Epithelial cell of umbilical artery (primary cell): ENCODE measurements at places on chromosomes 1 and 21. TPM values are rescaled to one million over a fixed set of nuclear protein-coding genes. Genes with fewer than 3 reads are reported as not detected.

The METTL18 gene
- 5.8 and 13.7 TPM in 2 replicates for total RNA-seq

The TTC24 gene
- total RNA-seq: not detected in 2 replicates

The DHX9 gene
- 173 and 212 TPM in 2 replicates for total RNA-seq

The ZNF683 gene
- not detected in 2 replicates for total RNA-seq

The LMOD1 gene
- total RNA-seq: under 0.01 and 0.15 TPM in 2 replicates

The COL8A2 gene
- under 0.01 and 0.76 TPM in 2 replicates for total RNA-seq

The KMO gene
- total RNA-seq: under 0.01 TPM in 1 of 2 replicates, not detected in the other

The EFNA3 gene
- total RNA-seq: 0.76 and 0.97 TPM in 2 replicates

The S100A12 gene
- not detected in 2 replicates for total RNA-seq

The GBP7 gene
- not detected in 2 replicates for total RNA-seq

The ZYG11A gene
- 0.65 and 0.91 TPM in 2 replicates for total RNA-seq

The ROR1 gene
- total RNA-seq: 7.6 and 12.7 TPM in 2 replicates

The PRDM16 gene
- 1.9 and 2.7 TPM in 2 replicates for total RNA-seq

The CHIA gene
- not detected in 2 replicates for total RNA-seq

The CHI3L1 gene
- total RNA-seq: 0.65 and 1.5 TPM in 2 replicates

The UBL4B gene
- not detected in 2 replicates for total RNA-seq

The CD1B gene
- total RNA-seq: not detected in 2 replicates

The DYNLT5 gene
- total RNA-seq: 4.2 and 13.4 TPM in 2 replicates

The TRIM45 gene
- total RNA-seq: 1.4 and 3.2 TPM in 2 replicates

The TSSK3 gene
- not detected in 2 replicates for total RNA-seq

The ACTL8 gene
- under 0.01 TPM in 1 of 2 replicates, not detected in the other for total RNA-seq

The CA6 gene
- total RNA-seq: not detected in 2 replicates

The SH2D2A gene
- total RNA-seq: 0.97 TPM in 1 of 2 replicates, not detected in the other

The SLC41A1 gene
- 12.3 and 21.3 TPM in 2 replicates for total RNA-seq

The MACF1 gene
- total RNA-seq: 444 and 492 TPM in 2 replicates

The KCNN3 gene
- under 0.01 and 0.65 TPM in 2 replicates for total RNA-seq

The ERRFI1 gene
- 27.3 and 33.7 TPM in 2 replicates for total RNA-seq

The RGS2 gene
- 14.0 and 28.9 TPM in 2 replicates for total RNA-seq

The PRKAA2 gene
- total RNA-seq: 2.3 and 3.8 TPM in 2 replicates

The F13B gene
- not detected in 2 replicates for total RNA-seq

The S100A14 gene
- total RNA-seq: not detected in 2 replicates

The CEP350 gene
- 26.6 and 41.6 TPM in 2 replicates for total RNA-seq

The FNDC5 gene
- not detected in 2 replicates for total RNA-seq

The VAV3 gene
- 1.9 and 2.1 TPM in 2 replicates for total RNA-seq
